Iris pigment epithelial cell (primary cell): ENCODE measurements at places on chromosomes 1 and 21.

- no peak for DNase-seq
Measured at GRCh38 chr1:24045771-24046170, 65.6 kb upstream of the SRSF10 start.

GRCh38 chr1:68442006-68442405, 7.7 kb downstream of the RPE65 start:
- no peak for DNase-seq

DNA sequence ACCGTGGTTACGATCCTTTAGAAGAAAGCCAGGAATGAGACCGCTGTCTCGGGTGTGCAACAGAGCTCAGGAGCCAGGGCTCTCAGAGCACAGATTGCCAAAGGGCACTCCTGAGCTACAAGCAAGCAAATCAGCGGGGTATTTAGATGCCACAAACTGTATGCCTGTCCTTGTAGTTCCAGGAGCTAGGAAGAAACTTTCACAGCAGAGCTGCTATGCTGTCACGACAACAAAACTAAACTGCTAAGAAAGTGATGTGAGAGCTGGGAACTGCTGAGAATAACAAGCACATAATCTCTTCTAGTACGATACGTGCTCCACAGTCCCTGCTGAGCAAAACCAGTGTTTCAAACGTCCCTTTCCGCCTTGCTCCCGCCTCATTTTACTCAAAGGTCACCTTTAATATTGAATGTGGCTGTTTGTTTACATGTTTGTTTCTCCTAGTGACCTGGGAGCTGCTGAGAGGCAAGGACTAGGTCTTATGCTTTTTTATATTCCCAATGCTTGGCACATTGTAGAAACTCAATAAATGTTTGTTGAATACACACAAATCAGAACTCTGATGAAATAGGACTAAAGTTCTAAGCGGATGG, 14.7 kb downstream of the GREM2 start:
- DNase-seq: peak; percentile 11

GRCh38 chr1:89927049-89927448, 67.9 kb upstream of the ZNF326 start:
- DNase-seq: no peak

GRCh38 chr1:156682166-156682890, 5.1 kb upstream of the NES start:
- DNase-seq: no peak

DNA sequence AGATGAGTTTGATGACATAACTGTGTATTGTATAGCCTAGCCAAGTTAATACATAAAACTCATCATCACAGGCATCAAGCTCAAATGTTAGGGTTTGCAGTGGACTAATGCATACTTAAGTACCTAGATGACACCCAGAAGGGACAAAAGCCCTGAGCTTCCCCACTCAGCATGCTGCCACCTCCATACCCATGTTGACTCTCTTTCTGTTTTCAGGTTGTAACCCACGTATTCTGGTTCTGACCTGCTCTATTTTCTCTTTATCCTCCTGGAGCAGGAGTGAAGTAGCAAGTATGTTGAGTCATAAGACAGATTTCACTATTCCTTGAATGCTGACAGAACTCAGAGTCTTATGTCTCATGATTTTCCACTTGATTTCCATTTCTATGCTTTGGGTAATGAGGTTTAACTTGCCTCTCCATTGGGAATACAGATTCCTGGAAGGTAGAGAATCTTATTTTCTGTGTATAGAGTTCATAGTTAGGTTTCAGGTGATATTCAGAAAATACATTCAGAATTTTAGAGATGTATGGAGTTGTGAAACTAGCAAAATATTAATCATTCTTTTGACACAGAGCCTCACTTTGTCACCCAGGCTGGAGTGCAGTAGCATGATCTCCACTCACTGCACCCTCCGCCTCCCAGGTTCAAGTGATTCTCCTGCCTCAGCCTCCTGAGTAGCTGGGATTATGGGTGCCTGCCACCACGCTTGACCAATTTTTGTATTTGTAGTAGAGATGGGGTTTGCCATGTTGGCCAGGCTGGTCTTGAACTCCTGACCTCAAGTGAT, 122.5 kb upstream of the KCNJ15 start:
- DNase-seq: no peak
